ENCODE measurements at places on chromosomes 2 and 18. TPM values are rescaled to one million over a fixed set of nuclear protein-coding genes. Genes with fewer than 3 reads are reported as not detected.

- DNase-seq = no peak
Measured at GRCh38 chr2:41922177-41922576, 125.6 kb upstream of the PKDCC start.

COL4A4 gene
- total RNA-seq = not detected

GRCh38 chr2:5077479-5078089 lies 614.6 kb upstream of the SOX11 start:
- DNase-seq = no peak

DNA sequence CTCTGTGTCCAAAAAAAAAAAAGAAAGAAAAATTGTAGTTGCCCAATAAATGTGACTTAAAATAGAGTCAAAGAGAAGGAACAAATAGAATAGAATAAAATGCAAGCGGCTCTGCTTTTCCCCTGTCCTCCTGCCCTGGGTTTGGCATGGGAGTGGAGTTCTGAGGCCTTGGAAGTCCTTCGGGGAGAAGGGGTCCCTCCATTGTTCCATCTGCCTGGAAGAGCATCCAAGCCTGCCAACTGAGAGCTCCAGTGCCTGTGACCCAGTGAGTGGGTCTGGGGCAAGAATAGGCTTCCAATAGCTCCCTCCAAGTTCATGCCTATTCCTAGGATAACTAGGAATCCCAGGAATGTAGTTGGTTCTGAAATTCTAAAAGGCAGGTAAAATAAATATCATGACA lies 321.4 kb downstream of the MYCN start:
- DNase-seq = no peak

DNA sequence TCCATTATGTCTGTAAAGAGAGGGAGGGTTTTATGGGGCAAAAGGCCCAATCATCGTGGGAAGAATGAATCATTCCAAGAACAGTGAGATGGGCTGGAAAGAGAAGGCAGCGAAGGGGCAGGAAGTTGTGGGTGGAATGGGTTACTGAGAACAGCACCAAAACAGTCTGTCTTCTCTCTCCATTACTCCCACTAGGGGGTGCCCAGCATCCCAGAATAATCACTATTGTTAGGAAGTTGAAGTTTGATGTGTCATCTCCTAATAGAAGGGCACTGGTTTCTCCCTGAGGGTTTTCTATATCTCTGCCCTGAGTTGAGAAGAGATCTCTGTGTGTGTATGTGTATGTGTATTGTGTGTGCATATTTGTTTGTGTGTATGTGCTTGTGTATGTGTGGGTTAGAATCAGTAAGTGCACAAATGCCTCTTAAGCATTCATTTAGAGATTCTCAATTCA lies 76.6 kb upstream of the MAP4K3 start:
- DNase-seq = peak; percentile 93

CNTNAP5 gene
- total RNA-seq = not detected

DNA sequence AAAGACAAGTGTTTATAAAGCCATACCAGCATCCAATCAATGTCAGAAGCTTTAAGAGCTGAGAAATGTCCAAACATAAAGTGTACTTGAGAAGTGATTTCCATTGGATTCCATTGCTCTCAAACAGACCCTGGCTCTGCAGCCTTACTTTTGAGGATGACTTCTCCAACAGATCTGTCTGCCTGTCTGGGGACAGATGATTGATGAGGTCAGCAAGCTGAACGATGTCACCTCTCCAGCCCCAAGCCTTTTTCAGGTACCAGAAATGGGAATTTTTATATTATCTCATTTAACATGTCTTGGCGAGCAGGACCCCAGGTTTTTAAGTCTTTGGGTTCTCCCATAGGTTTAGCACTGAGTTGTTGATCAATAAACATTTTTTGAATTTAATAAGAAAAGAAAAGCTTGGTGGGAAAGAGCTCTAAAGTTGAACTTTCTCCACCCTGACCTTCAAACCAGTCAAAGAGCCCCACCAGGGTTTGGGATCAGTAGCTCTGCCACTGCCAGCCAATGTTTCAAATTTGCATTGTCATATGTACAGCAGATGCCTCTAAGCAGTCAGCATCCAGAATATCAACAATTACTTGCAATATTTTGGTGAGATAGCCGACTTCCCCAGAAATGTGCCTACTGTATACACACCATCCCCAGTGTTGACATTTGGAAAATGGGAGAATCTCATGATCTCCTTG lies 22.5 kb downstream of the PTPN18 start:
- DNase-seq = no peak

PCARE gene
- not detected for total RNA-seq

DNA sequence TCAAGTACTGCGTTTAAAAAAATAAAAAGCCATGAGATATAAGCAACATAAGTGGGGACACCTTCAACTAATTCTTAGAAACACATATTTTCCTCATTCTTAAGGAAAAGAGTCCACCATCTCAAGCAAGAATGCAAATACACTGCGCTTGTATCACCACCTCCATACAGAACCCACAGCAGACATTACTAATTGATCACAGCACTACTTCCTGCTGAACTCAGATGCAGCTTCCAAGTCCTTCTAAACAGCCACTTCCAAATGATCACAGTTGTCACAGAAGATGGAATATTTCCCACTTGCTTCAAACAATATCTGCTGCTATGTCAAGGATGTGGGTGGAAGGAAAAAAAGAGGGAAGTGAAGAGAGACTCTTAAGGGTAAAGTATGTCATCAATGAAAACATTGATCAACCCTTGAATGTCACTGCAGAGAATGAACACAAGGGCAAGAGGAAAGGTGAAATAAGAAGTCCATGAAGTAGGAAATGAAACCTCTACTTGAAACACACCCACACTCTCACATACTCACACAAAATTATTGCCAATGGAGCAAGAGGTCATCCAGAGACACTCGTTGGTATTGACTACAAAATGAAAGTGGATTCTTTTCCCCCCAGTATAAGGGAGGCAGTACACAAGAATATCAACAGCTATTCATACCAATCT lies 22.1 kb downstream of the TGFA start:
- no peak for DNase-seq

- DNase-seq = no peak
Measured at GRCh38 chr2:165376571-165376975, 92.9 kb upstream of the CSRNP3 start.

GRCh38 chr2:23350792-23351355 lies 34.1 kb upstream of the KLHL29 start:
- DNase-seq = no peak

DNA sequence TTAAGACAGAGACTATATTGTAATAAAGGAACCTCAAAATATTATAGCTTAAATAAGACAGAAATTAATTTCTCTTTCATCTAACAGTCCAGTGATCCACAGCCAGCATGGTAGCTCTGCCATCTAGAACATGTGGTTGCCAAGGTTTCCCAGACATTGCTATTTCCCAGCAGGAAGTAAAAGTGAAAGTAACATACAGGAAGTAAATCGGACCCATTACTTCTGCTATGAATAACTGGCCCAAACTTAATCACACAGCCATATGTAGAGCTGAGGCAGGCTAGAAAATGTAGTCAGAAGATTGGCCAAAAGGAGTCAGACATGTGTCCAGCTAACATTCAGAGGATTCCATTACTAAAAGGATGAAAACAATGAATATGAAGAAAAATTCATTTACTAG lies 71.0 kb downstream of the NOL4 start:
- DNase-seq = no peak

GRCh38 chr2:125643128-125643527 lies 1012.8 kb upstream of the GYPC start:
- no peak for DNase-seq

SULT1C4 gene
- 1.7 TPM for total RNA-seq

DNA sequence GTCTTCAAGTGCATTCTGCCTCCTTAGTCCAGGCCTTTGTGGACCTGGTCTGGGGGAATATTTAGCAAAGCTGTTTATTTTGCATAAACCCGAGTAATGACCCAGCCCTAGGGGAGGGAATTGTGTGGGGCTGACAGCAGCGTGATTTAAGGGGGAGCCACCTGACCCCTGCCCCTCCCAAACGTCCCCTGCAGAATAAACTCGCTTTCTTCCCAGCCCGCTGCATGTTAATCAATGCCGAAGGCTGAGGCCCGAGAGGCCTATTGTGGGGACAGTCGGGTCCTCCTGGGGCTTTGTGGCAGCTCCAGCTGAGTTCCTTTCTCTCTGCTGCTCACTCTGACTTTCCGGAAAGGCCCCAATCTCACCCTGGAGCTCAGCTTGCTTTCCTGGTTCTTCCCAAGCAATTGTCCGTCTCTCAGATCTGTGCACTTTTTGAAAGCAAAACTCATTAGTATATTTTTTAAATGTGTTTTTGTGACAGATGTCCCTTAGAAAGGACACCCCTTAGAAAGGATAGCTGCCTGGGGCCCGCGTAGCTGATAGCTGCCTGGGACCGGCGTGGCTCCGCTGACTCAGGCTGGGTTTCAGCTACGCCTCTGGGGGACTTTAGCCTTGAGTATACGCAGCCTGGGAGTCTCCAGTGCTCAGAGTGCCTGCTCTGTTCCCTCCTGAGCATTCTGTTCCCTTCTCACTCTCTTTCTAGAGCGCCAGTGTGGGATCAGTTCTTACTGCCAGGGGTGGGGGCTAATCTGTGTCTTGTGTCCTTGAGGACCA lies 158.3 kb downstream of the GLI2 start:
- DNase-seq = no peak

KCNJ3 gene
- not detected for total RNA-seq

DNA sequence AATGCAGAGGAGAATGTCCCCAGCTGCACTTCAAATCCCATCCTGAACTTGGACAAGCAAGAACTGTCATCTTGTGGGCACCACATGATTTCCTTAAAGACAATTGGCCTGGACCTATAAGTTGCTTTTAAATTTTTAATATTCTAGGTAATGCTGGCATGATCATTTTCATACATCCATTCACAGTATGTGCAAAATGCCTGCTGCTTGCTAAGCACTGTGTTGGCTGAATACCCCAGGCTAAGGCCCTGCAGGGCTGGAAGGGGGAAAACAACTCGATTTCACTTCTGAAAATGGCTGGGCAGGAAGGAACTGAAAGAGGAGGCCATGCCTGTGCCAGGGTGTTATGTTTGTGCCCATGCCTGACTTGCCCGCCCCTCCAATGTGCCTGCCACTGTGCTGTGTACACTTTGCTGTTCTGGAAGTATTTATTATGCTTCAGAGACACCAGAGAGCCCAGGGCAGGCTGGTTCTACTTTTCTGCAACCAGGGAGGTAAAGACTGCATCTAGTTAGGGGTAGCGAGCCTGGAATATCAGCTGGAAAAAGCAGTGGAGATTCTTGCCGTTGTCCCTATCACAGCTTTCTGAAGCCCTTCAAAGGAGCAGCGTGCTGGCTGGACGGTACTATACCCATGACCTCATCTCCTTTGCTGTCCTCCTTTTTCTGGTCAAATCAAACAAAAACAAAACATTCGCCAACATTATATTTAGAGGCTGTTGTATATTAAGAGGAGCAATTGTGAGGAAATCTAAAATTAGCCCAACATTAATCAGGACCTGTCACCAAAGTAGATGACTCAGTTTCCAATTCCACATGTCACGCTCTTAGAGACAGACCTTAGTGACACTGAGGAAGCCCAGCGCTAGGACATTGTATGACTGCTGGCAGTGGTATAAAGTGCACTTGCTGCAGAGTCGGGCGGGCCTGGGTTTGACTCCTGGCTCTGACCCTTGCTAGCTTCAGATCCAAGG lies 158.1 kb downstream of the DDX1 start:
- DNase-seq = no peak

EFHD1 gene
- 0.66 TPM for total RNA-seq

ACMSD gene
- not detected for total RNA-seq

- no peak for DNase-seq
Measured at GRCh38 chr2:95374921-95375471, 27.5 kb upstream of the FAHD2A start.

DNA sequence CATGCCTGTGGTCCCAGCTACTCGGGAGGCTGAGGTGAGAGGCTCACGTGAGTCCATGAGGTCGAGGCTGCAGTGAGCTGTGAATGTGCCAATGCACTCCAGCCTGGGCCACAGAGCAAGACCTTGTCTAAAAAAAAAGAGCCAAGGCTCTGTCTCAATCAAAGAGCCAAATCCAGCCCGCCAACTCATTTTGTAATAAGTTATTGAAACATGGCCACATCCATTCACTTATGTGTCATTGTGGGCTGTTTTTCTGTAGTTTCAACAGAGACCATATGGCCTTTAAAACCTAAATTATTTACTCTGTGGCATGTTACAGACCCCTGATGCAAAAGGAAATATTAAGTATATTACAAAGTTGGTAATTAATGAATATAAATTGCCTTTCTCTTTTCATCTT lies 60.8 kb downstream of the GPR39 start:
- no peak for DNase-seq

PAX8 gene
- total RNA-seq = not detected

- no peak for DNase-seq
Measured at GRCh38 chr2:97948926-97949325, 46.8 kb downstream of the TMEM131 start.

GRCh38 chr18:12038639-12039539 lies 54.8 kb upstream of the ANKRD62 start:
- DNase-seq = peak; percentile 75

GRCh38 chr2:128551435-128551834 lies 232.8 kb upstream of the HS6ST1 start:
- DNase-seq = no peak

GRCh38 chr2:186889101-186889879 lies 40.3 kb upstream of the ZSWIM2 start:
- no peak for DNase-seq

DCDC2C gene
- total RNA-seq = not detected

DNA sequence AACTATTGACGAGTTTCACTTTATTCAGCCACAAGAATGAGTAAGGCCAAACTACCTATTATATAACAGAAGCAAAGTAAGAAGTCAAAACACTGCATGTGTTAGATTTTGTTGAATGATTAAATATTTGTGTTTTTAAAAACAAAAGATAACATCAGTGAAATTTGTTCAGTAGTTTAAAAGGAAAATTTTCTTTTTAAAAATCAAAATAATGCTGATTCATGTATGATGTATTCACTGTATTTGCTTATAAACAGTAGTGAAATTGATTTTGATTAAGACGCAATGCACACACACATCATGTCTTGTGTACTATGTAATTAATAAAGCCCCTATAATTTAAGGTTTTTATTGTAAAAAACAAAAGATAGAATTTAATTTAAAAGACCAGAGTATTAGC lies 73.6 kb upstream of the PSMD14 start:
- DNase-seq = no peak

NTSR2 gene
- not detected for total RNA-seq

DNA sequence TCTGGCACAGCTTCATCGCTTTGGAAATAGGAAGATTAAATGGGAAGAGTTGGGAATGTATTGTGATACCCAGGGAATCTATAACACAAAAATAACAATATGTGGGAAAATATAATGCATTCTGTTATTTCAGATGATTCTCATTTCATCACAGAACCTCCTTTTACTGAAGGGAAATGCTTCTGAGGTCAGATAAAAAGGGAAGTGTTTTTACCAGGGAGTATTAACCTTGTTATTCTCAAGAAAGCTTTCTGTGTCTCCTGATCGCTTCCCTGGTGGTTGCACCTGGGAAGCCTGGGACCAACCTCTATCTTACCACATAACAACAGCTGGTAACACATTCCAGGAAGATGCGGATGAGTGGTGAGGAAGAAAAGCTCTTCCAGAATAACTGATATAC lies 47.2 kb downstream of the SCG2 start:
- no peak for DNase-seq

GRCh38 chr2:715854-716560 lies 38.8 kb upstream of the TMEM18 start:
- DNase-seq = no peak
